ENCODE measurements at places on chromosomes 3 and 15.

DNA sequence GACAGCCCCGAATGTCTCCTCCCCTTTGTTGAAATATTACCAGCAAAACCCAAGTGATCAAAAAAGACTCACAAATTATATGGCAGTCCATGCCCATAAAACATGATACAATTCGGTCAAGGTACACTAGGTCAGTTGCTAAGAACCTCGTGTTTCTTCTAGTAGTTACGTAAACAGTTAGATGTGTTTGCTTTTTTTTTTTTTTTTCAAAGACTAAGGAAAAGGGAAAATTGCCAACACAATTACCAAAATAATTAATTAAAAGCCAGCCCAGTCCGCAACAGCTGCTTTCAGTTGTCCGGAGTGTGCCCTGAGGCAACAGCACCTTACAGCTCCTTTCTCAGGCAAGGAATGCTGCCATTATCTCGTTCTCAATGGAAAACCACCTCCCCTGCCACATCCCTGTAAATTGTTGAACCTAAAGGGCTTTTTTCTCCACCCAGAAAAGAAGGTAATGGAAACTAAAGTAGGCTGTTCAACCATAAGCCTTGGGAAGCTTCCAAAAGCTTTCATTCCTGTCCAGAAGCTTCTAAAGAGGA, 129.2 kb upstream of the TSC22D2 start:
- DNase-seq: no peak

DNA sequence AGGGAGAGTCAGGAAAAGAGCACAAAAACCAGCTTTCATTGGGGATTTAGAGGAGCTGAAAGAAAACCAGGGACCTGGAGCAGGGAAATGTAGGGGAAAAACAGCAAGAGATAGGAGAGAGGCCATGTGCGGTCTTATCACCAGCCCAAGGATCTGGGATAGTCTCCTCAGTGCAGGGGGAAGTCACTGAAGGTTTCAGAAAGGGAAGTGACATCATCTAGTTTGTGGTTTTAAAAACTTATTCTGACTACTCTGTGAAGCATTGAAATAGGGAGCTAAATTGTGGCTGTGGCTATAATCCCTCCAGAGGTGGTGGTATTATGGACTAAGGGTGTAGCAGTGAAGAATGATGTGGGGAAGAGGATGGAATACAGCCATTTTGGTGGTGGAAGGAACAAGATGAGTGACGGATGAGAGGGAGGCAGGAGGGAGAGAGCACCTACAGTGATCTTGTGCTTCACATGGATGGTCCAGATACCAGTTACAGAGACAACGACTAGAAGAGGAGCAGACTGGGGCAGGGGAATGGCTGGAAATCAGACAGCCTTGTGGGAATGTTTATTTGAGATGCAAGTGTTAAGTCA, 72.7 kb downstream of the HMG20A start:
- DNase-seq: peak; percentile 78

- DNase-seq: no peak
These were observed 23.5 kb upstream of the SPATA12 start for GRCh38 chr3:57036952-57037351.

DNA sequence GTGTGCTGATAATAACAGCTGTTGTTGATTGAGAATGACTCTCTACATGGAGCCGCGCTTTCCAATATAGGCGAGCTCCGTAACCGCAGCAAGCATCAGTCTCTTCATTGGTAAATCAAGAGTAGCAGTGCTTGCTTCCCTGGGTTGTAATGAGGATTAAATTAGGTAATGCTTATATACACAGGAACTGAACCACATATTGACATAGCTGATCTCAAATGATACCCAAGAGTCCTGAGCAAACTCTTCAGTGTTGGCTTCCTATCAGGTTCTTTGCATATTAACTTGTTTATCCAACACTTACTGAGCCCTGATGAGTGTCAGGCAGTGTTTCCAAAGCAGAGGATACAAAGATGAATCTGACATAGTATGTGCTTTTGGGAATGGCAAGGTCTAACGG, 46.4 kb upstream of the SLCO3A1 start:
- DNase-seq: no peak

DNA sequence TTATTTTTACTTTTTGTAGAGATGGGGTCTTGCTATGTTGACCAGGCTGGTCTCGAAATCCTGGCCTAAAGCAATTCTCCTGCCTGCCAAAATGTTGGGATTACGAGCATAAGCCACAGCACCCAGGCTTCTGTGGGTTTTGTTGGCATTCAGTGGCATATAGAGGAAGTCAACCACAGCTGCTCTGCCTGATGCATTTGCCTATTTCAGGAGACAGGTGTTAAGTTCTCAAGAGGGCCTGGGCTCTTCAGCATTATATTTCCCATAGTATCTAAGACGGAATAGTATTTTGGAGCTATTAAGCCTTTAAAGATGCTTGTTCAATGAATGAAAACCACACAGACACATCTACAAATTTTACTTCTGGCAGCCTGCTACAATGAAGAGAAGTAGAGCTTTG, 73.5 kb upstream of the CSPG5 start:
- no peak for DNase-seq

GRCh38 chr15:70450142-70450443, 313.3 kb downstream of the UACA start:
- no peak for DNase-seq

GRCh38 chr3:37801966-37802365, 59.7 kb upstream of the CTDSPL start:
- no peak for DNase-seq

GRCh38 chr3:21466476-21466875, 284.5 kb downstream of the ZNF385D start:
- DNase-seq: peak; percentile 11

DNA sequence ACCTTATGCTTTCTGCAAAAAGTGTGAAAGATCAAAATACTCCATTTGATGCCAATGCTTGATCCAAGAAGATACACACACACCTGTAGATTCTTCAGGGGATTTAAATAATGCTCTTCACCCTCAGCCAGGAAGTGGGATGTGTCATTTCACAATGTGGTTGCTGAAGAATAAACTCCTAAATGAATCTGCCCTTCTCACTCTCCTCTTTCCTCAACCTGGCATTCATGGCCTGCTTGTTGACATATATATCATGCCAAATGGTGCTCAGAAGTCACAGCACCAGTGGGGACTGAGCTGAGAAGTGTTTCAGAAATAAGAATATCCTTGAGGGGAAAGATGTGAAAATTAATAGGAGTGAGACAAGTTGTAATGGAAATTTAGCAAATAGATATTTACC, 146.6 kb upstream of the ARHGEF26 start:
- DNase-seq: peak; percentile 30

DNA sequence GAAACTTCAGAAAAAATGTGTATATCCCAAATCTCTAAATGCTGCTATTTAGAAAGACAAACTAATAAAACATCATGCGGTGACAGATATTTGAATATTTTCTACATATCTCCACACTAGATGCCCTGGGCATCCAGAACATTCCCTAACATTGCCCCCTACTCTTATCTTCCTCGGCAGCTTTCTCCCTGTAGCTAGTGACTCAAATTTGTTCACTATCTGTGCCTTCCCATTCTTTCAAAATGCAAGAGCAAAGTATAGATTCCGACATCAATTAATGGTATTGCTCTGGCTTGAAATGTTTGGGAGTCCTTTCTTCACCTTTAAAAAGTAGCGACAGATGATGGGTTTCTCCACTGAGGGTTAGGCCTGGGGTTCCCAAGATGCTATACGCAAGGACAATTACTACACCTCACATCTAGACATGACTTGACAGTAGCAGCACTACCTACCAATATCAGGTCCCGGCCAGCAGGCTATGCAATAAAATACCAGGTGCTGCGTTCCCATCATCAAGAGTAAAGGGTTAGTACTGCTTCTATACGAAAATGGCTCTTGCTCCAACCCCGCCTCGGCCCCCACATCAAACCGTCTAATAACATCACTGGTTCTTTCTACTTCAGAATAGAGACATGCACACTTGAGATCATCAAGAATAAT, 631 bp downstream of the UBR1 start:
- DNase-seq: no peak

DNA sequence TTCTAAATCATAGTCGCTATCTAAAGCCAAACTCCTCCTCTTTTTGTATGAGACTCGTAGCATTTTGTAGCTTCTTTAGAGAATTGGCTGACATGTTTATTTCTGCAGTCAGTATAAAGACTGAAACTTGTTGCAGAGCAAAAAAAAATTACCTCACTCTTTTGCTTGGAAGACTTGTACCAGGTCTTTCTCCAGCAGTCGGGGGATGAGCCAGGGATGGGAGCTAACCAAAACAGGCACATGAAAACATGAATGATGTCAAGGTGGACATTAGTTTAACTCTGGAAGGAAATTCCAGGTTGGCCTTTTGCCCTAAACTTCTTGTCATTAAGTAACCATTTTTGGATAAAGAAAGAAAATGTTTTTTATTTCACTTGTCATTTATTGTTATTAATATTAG, 47.0 kb upstream of the SCAANT1 start:
- no peak for DNase-seq

- no peak for DNase-seq
These were observed 39.0 kb downstream of the STRIT1 start for GRCh38 chr3:155254445-155254844.

DNA sequence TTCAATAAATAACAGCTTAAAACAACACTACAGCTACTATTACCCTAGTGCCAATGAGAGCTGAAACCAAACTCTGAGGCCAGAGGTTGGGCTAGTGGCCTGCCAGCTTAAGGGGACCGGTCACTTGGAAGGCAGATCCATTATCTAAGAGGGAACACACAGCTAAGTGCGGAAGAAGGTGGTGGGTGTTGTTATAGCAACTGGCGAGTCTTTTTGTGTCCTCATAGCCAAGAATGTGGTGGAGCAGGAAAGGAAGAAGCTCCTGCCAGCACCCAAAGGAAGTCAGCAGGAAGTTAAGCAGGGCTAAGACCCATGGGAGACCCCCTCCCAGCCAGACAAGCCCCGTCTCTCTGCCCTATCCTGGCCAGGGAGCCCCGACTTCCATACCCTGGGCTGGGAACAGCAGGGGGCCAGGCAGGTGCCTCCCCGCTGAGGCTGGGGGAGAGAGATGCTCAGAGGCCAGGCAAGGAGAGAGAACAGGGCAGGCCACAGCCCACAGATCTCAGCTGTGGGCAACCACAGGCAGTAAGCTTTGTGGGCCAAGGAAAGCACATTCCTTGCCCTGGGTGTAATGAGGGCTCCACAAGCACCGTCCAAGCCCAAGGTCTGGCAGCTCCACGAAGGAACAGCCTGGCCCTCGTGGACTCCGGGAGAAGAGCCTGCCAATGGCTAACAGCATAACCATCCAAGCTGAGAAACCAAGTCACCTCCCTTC, 34.0 kb upstream of the HRH1 start:
- DNase-seq: no peak

DNA sequence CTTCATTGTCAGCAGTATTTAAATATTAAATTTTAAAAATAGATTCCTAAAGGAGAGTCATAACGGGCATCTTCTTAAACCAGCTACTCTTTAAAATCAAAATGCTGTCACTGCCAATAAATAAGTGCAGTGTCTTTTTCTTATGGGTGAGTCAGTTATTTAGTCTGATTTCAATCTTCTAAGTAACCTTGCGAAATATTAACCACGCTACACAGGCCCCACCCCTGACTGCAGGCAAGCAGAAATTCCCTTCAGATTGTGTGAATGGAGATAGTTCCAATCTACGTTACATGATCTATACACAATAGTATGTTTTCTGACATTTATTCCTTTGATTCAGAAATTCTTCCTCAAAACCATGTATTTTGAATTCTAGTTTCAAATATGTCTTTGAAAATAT, 141.5 kb downstream of the GADL1 start:
- DNase-seq: peak; percentile 61

GRCh38 chr3:12508291-12508700, 24.0 kb downstream of the TSEN2 start:
- DNase-seq: peak; percentile 95

DNA sequence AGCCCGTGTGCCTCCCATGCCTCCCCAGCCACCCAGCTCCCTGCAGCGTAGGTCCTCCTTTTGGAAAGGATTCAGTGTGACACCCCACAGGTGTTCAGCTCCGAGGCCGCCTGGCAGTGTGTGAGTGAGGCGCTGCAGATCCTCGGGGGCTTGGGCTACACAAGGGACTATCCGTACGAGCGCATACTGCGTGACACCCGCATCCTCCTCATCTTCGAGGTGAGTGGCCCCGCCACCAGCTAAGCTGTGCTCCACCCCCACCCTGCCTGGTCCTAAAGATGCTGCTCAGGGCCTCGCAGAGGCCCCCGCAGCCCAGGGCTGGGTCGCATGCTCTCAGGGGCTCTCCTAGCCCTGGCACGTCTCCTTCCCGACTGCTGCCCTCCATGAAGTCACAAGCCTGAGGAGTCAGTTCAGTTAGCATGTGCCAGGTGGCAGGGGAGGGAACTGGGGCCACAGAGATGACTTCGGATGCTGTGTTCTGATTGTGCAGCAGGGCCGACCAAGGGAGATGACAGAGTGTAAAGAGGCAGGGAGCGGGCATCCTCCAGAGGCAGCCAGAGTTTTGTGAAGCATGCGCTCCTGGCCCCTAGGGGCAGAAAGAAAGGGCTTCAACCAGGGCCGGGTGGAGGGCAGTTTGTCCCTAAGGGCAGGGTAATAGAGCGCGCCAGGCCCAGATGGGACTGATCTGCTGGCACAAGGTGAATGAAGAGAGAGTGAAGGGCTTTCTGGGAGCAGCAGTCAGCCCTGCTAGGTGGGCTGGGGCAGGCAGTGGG, 26.8 kb downstream of the ACAD9 start:
- no peak for DNase-seq

DNA sequence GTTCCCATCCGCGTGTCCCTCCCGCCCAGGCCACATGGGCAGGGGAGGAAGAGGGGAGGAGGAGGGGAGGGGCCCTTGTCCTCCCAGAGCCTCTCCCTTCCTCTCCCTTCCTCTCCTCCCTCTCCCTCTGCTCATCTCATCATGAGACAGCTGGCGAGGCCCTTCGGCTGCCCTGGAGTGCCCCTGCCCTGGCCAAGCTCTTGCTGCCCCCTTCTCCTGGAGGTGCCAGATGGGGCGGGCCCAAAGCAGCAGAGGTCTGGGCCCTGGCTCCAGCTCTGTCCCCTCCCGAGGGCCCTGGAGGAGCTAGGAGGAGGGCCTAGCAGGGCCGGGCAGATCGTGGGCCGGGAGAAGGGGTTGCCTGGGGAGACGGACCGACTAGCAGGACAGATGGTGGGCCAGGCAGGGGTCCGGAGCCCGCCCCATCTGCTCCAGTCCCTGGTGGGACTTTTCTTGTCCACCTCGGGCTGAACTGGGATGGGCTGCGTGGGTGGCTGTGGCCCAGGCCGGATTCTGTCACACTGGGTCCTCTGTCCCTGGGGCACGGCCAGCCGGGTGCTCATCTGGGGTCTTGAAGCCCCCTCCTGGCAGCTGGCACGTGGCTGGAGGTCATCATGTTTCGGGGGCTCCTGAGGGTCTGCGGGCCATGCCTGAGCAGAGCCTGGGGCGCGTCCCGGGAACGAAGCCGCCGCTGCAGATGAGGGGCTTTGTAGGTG, 183.4 kb downstream of the GOLGA6L6 start:
- no peak for DNase-seq
